ENCODE measurements at places on chromosomes 7 and 10.

DNA sequence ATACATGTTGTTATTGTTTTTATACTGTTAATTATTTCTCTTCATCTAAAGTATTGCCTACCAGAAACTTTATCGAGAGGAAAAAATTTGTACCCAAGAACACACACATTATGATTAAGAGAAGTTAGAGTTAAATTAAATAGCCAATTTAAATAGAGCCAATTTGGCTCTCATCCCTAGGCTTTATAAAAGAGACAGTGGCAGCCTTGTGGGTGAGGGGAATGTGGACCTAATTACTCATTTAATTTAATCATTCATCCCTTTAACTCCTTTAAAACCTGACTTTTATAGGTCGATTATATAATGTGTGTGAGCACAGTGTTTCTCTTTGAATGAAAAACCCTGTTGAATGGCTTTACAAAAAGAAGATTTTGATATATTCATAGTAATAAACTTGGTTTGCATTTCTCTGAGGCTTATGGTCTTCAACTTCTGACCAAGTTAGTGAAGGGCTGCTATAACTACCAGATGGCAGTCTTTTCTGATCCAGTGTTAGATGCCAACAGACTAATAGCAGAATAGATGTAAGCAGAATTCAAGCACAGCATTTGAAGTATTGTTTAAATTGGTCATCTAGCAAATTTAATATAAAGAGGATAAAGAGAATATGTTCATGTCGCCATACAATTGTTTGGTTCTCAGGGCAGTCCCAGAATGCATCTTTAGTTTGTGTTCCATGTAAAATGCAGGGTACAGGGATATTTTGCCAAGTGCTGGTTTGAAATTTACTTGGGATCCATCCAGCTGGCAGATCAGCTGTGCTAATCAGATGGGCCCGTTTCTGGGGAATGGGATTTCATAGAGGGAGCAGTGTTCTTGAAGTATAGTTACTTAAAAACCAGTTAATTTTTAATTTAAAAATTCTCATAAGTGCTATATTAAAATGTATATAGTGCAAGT lies 25.3 kb downstream of the ADD3 start:
- ATAC-seq = no peak

DNA sequence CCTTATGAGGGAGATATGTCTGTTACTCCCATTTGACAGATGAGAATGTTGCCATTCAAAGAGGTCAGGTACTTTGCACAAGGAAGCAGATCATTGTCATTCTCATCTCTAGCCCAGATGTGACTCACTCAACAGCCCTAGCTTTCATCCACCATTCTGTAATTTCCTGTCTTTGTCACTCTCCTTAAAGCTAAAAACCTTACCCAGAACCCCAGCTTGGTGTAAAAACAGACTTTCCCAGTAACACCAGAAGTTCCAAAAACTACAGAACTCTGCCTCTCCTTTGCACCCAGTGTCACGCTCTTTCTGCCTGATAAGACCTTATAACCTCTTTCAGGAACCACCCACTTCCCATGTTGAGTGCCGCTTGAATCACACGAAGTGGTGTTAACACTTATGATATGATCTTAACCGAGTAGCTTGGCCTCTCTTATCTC lies 89.1 kb upstream of the SP4 start:
- ATAC-seq = no peak

DNA sequence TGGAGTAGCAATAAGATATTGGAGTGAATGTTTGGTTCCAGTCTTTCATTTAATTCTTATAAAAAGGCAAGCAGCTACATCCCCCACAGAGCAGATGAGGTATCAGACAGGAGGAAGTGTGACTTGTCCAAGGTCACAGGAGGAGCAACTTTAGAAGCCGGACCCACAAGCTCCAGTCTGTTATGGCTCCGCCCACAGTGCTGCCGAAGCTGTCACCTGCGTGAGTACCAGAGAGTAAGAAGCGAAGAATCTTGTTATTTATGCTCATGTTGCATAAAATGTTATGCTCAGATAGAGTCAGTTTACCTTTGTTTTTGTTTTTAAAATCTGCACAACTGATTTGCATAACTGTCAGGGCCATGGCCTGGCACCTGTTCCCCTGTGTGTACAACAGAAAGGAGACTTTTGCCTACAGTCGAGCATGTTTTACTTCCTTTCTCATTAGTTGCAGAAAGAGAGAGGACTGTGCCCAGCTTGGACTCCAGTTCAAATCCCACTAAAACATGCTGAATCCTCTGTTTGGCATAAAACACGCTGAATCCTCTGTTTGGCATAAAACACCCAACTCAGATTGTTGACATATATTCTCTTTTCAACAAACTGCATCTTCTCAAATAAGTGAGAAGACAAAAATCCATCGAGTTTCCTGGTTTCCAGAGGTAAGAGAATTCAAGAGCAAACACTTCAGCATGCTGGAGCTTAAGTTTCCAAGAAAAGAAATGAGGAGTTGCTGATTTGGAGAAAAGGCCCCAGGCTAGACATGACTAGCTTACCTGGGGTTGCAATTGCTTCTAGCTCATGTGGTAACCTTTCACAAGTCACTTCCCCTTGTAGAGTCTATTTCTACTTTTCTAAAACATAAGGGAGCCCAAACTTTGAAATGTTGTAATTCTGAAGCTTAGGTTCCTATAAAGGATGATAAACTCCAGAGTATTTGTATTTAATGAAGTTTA lies 409.8 kb upstream of the ZMIZ1 start:
- no peak for ATAC-seq

GRCh38 chr10:131017566-131018285 lies 293.8 kb downstream of the TCERG1L start:
- ATAC-seq = no peak

DNA sequence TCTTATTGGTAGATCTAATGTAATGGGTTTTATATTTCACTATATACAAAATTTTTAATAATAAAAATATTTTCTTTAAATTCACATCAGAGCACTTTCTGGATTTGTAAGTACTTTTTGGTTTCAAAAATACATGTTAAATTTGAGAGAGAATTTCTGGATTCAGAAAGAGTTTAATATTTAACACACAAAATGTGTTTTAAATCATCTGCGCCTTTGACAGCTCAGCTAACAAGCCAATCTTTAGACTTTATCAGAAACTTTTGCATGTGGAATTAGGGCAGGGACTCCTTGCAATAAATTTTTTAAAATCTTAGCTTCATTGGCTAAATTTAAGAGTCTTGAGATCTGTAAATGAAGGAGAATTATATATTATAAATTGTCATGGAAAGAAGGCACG lies 32.7 kb upstream of the RHOBTB1 start:
- no peak for ATAC-seq

DNA sequence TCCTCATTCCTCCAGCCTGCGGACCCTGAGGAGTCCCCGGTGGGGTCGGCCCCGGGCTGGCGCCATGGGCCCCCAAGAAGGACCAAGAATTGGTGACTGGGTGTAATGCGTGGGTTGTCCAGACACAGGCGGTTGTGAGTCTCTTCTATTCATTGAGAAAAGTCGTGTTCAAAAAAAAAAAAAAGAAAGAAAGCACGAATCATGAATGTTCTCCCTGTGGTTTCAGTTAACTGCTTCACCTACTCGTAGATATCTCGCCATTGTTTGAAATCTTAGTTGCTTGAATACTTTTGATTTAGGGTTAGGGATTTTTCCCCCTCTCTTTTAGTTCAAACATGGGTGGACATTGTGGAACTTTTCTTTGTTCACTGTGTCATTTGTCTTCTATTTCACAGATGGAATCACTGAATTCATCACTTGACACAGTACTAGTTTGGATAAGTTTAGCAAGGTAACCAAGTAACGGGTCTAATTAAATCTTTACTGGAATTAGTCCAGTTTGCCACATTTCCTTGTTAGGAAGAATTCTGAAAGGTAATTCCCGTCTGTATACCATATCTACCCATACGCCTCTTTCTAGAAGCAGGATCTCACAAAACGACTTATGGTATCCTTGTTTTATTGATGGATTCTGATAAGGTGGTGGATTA lies 775 bp downstream of the STARD3NL start:
- peak; percentile 43 for ATAC-seq

- ATAC-seq = no peak
Observed at GRCh38 chr10:76736815-76737618, 900.6 kb downstream of the KCNMA1 start.

GRCh38 chr7:89238156-89238555 lies 442.6 kb upstream of the TEX47 start:
- ATAC-seq = no peak

- peak; percentile 67 for ATAC-seq
Observed at GRCh38 chr10:31697271-31698180, 231.1 kb downstream of the ARHGAP12 start.

GRCh38 chr7:134298902-134299683 lies 17.6 kb downstream of the SLC35B4 start:
- no peak for ATAC-seq

DNA sequence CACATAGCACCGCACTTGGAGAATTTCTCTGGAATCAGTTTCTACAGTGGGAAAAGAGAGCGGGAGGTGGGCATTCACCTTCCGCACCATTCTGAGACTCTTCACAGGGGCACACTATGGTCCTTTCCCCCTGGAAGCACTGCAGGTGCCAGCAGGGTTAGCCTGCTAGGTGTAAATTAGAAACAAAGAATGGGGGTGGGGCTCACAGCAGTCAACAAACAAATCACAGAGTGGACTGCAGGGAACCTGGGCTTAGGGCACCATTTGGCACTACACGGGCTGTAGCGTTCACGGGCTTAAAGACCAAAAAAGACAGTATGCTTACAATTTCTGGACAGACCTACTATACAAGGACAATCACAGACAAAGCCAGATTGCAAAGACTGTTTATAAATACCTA lies 8.0 kb upstream of the PKD1L1 start:
- ATAC-seq = no peak

DNA sequence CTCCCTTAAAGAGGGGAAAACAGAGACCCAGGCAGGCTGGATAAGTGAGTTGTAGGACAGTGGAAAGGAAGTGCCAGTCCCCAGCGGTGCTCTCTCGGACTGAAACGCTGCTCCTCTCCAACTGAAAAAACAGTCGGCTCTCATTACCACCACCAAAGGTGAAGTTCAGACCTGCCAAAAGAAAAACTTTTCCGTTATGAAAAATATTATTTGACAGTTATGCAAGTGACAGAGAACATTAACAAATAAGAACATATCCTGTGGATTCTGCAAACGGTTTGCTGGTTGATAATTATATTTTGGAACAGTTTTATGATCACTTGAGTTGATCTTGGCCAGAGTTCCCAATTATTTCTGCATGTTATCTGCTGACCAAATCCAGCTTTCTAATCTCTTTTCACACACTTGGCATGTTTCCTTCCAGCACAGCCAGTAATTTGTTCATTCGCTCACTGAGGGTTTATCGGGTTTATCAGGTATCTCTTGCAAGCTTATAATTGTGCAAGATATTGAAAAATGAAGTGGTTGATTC lies 82.6 kb downstream of the PTPRE start:
- no peak for ATAC-seq

DNA sequence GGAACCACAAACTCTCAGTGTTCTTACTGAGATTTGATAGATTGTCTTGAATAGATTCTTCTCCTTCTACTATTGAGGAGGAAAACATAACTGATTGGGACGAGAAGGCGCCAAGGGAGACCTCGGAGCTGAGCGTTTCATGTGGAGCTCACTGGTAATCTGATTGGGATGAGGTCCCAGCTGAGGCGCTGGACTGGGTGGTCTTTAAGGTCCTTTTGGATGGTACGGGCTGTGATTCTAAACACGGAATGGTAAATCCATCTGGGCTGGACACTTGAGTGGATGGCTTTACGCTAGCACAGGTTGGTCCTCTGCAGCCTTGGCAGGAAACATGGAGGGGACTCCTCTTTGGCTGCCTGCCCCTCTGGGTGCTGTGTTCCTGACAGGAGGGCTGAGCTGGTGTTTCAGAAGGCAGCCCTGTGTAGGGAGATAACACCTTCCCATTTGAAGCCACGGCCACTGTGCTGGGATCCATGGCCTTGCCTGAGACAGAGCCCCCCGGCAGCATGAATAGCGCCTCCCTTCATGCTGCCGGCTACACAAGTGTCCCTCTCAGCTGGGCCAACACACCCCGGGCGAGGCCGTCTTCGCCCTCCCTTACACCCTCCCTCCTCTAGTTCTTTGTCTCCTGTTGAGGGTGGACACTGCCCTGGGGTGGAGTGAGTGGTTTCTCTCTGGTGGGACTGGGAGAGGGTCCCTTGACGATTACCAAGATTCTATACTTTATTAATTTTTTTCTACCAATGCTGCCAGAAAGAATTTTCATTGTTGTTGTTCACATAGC lies 203.2 kb upstream of the SHH start:
- no peak for ATAC-seq

DNA sequence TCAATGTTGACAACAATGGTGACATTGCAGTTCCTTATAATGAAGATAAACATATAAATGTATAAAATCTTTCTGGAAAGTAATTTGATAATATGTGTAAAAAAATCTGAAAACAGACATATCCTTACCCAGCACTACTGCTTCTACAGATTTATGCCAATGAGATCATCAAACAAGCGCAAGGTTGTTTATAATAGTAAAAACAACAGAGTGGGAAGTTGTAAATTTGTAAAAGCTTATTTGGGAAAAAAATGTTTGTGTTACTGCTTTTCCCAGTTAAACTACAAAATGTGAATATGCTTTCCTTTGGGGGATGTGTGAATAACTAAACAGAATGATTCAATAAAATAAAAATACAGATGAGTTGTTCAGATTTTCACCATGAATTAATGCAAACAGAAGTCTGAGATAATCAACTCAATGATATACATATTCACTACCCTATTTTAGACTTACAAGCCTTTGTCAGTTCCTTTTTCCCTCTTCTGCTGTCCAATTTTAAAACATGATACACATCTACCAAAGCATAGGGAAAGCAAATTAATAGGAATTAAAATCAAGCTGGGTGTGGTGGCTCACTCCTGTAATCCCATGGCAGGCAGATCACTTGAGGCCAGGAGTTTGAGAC lies 82.1 kb downstream of the USP6NL start:
- ATAC-seq = no peak

DNA sequence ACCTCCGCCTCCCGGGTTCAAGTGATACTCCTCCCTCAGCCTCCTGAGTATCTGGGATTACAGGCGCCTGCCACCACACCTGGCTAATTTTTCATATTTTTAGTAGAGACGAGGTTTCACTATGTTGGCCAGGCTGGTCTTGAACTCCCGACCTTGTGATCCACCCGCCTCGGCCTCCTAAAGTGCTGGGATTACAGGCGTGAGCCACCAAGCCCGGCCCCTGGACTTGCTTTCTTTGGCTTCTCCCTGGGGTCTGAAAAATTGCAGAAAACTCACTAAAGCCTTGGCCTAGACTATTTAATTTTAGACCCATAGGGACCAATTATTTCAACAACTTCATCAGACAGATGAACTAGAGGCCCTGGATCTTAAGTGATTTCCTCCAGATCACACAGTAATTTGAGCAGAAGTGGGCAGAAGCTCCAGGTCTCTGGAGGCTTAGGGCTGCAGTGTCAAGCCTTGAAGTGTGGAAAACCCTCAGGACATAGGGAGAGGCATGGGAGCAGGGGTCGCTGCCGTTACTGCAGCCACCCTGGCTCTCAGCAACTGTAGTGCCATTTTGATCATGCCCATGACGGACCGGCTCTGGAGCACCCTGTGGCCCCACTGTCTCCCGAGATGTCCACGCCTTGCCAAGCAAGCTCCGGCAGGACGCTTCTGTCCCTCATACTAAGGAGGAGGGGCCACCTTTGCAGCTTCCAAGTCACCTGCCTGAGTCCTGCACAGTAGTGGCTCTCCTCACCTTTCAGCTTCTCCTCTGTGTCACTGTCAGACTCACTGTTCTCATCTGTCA lies 72.4 kb downstream of the DENND2A start:
- no peak for ATAC-seq

- ATAC-seq = no peak
Observed at GRCh38 chr7:117791877-117792780, 81.1 kb downstream of the CTTNBP2 start.

GRCh38 chr10:99977916-99978315 lies 31.8 kb downstream of the DNMBP start:
- no peak for ATAC-seq
